ENCODE measurements at places on chromosomes 2 and 18.
A peak's percentile ranks its signal among the peaks of the same experiment; 100 is the strongest.

DNA sequence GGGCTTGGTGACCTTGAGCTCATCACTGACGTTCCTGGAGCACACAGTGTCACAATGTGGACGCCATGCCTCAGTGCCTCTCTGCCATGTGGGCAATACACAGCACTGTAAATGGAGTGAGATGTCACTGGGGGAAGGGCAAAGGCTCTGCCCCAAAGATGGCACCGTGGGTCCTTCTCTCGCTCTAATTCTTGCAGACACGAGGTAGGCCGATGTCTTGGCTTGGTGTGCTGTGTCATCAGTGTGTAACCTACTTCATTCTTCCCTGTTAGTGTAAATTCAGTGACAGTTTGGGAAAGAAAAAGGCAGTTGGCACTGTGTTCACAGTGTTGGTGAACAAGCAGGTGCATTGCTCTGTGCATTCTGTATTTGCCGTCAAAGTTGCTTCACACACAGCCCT is 309.3 kb upstream of the MYT1L start:
- H3K4me1 ChIP-seq: no peaks in the 10 kb centered on the region
- no peaks in the 10 kb centered on the region for H3K27me3 ChIP-seq
- DNase-seq: no peak
- H3K4me3 ChIP-seq: no peak overlapping the region
- H3K36me3 ChIP-seq: no peaks in the 10 kb centered on the region

GRCh38 chr18:1917569-1917968 is 653.7 kb downstream of the METTL4 start:
- no peaks in the 10 kb centered on the region for H3K27me3 ChIP-seq
- no peak overlapping the region for H3K4me3 ChIP-seq
- DNase-seq: no peak
- no peak overlapping the region for H3K27ac ChIP-seq
- no peaks in the 10 kb centered on the region for H3K4me1 ChIP-seq

DNA sequence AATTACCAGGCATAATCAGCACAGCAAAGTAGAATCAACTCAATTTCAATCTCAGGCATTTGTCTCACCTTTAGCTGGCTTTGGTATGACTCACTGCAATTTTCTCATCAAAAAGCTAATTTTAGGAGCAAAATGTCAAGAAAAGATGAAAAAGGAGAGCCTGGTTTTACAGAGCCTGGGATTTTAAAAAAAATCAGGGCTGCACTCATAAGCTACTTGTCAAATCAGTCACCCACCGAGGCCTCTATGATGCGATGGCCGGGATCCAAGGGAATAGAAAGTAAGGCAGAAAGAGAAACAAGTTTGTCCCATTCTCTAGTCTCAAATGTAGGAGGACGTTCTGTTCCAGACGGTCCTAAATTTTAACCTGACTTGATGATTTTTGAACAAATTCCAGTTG is 170.9 kb downstream of the SOCS6 start:
- H3K27ac ChIP-seq: no peak overlapping the region
- DNase-seq: no peak
- peaks cover 19% of the 10 kb centered on the region for H3K27me3 ChIP-seq
- H3K36me3 ChIP-seq: no peaks in the 10 kb centered on the region
- peaks cover 4% of the 10 kb centered on the region for H3K4me1 ChIP-seq

- peaks cover 2% of the 10 kb centered on the region for H3K27me3 ChIP-seq
- no peak overlapping the region for H3K4me3 ChIP-seq
- DNase-seq: no peak
- H3K36me3 ChIP-seq: peaks cover under 1% of the 10 kb centered on the region
- H3K27ac ChIP-seq: no peak overlapping the region
- peaks cover 30% of the 10 kb centered on the region for H3K4me1 ChIP-seq
Measured at GRCh38 chr2:218391202-218391601, 8.5 kb upstream of the CTDSP1 start.

DNA sequence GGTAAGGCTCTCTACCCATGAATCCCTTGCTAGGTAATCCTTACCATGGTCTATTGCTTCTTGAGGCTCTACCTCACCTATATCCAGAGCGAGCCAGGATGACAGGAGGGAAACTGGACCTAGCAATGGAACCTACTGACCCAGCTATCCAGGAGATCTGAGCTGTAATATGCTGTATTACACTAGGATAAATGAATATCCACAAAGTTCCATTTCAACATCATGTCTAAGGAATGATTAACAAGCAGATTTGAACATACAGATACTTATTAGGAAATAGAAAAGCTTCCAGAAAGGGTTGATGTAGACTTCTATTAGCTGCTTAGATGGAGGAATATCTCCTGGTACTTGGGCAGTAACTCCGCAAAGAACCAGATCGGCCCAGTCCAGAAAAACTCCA is 110.1 kb downstream of the BAZ2B start:
- H3K4me3 ChIP-seq: no peak overlapping the region
- H3K36me3 ChIP-seq: peaks cover 4% of the 10 kb centered on the region
- no peak overlapping the region for H3K27ac ChIP-seq

DNA sequence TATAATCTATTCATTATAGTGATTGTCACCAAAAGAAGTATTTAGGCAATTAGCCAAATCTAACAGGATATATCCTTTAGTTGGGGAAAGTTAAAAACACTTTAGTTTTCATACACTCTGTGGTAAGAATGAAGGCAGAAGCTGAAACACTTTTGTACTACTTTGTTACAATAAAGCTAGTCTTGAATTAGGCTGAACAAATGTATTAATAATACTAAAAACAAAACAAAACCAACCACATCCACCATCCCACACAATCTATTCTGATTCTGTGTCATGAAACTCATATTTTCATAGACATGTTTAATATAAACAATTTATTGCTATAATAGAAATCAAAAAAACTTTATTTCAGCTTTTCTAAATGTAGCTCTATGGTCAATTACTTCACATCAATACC is 508.8 kb downstream of the ZEB2 start:
- peaks cover 8% of the 10 kb centered on the region for H3K4me1 ChIP-seq
- no peak for DNase-seq
- H3K4me3 ChIP-seq: no peak overlapping the region
- H3K36me3 ChIP-seq: peaks cover 15% of the 10 kb centered on the region
- no peaks in the 10 kb centered on the region for H3K27me3 ChIP-seq
- H3K27ac ChIP-seq: no peak overlapping the region

DNA sequence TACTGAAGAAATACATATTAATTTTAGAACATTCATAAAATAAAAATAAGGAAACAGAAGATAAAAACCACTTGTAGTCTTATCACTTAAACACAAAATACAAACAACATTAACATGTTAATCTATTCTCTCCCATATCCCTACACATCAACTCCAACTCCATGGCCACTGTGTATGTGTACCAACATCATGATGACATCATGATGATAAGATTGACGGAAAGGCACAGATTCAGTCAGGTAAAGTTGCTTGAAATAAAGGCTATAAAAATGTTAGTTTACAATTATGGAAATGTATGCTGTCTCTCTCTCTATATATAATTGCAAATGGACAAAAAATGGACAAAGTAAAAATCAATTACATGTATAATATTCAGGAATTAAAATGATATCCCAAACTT is 388.5 kb upstream of the UBE2E3 start:
- DNase-seq: no peak
- no peaks in the 10 kb centered on the region for H3K36me3 ChIP-seq
- H3K27ac ChIP-seq: no peak overlapping the region
- H3K4me3 ChIP-seq: no peak overlapping the region

GRCh38 chr2:179701524-179702110 is 159.8 kb downstream of the ZNF385B start:
- no peak overlapping the region for H3K27ac ChIP-seq
- no peak for DNase-seq
- no peaks in the 10 kb centered on the region for H3K36me3 ChIP-seq
- no peaks in the 10 kb centered on the region for H3K4me1 ChIP-seq
- no peak overlapping the region for H3K4me3 ChIP-seq
- H3K27me3 ChIP-seq: no peaks in the 10 kb centered on the region

- no peaks in the 10 kb centered on the region for H3K36me3 ChIP-seq
- DNase-seq: no peak
- no peak overlapping the region for H3K4me3 ChIP-seq
- H3K27ac ChIP-seq: no peak overlapping the region
Measured at GRCh38 chr2:40957508-40957907, 505.6 kb upstream of the SLC8A1 start.

- H3K27ac ChIP-seq: no peak overlapping the region
- no peaks in the 10 kb centered on the region for H3K27me3 ChIP-seq
- no peaks in the 10 kb centered on the region for H3K4me1 ChIP-seq
- DNase-seq: no peak
- peaks cover 76% of the 10 kb centered on the region for H3K36me3 ChIP-seq
Measured at GRCh38 chr2:135162377-135162776, 110.3 kb downstream of the RAB3GAP1 start.

- H3K4me1 ChIP-seq: no peaks in the 10 kb centered on the region
- H3K4me3 ChIP-seq: no peak overlapping the region
- H3K36me3 ChIP-seq: no peaks in the 10 kb centered on the region
- DNase-seq: no peak
Measured at GRCh38 chr2:132478461-132479105, 62.0 kb downstream of the GPR39 start.

GRCh38 chr2:238515377-238515776 is 88.7 kb downstream of the ASB1 start:
- DNase-seq: no peak
- no peaks in the 10 kb centered on the region for H3K36me3 ChIP-seq
- H3K4me1 ChIP-seq: no peaks in the 10 kb centered on the region
- H3K4me3 ChIP-seq: no peak overlapping the region

- H3K4me1 ChIP-seq: no peaks in the 10 kb centered on the region
- H3K27ac ChIP-seq: no peak overlapping the region
- no peaks in the 10 kb centered on the region for H3K36me3 ChIP-seq
- DNase-seq: no peak
Measured at GRCh38 chr18:4264347-4264791, 190.7 kb downstream of the DLGAP1 start.

- H3K36me3 ChIP-seq: no peaks in the 10 kb centered on the region
- H3K27me3 ChIP-seq: no peaks in the 10 kb centered on the region
Measured at GRCh38 chr2:64260817-64261216, 116.6 kb upstream of the PELI1 start.

- no peaks in the 10 kb centered on the region for H3K27me3 ChIP-seq
- H3K4me1 ChIP-seq: peaks cover 46% of the 10 kb centered on the region
- peaks cover 59% of the 10 kb centered on the region for H3K36me3 ChIP-seq
- H3K4me3 ChIP-seq: peak overlapping the region; percentile 29
- H3K27ac ChIP-seq: peak overlapping the region; percentile 82
Measured at GRCh38 chr18:58716060-58716756, 44.9 kb downstream of the MALT1 start.

GRCh38 chr2:48415836-48416515 is 114.0 kb upstream of the STON1 start:
- no peak overlapping the region for H3K4me3 ChIP-seq
- peaks cover 6% of the 10 kb centered on the region for H3K27me3 ChIP-seq
- no peak overlapping the region for H3K27ac ChIP-seq

GRCh38 chr18:64402636-64403035 is 253.7 kb upstream of the LINC00305 start:
- no peak overlapping the region for H3K27ac ChIP-seq
- no peak overlapping the region for H3K4me3 ChIP-seq
- no peaks in the 10 kb centered on the region for H3K27me3 ChIP-seq
- no peak for DNase-seq

GRCh38 chr18:61797696-61798590 is 94.9 kb downstream of the RNF152 start:
- H3K36me3 ChIP-seq: no peaks in the 10 kb centered on the region
- no peak for DNase-seq
- no peaks in the 10 kb centered on the region for H3K4me1 ChIP-seq
- H3K27ac ChIP-seq: no peak overlapping the region
- H3K27me3 ChIP-seq: no peaks in the 10 kb centered on the region

DNA sequence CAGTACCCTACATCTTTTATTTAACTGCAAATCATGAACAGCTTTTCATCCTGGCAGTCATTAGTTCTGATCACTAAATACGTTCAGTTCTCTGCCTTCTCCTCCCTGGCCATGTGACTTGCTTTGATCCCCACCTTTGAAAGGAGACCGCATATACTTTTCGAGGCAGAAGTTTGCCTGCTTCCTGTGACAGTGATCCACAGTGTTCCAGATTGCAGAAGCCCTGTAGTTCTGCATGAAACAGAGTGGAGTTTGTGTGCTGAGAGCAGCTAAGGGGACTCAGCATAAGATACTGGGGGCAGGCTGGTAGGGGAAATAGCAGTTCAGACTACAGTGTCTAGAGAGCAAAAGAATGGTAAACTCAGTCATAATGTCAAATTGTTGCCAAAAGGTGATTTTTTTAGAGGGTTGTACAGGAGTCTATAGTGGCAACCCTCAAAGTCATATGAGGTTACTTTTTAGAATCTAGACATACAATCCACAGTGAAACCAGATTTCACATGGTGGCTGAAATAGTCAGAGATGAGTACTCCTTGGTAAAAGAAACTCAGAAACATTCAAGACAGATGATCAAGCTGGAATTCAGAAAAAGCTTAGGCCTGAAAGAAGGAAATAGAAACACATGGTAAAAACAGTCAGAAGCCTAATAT is 1800.4 kb upstream of the CELF4 start:
- no peak overlapping the region for H3K27ac ChIP-seq
- no peaks in the 10 kb centered on the region for H3K36me3 ChIP-seq
- H3K4me1 ChIP-seq: no peaks in the 10 kb centered on the region
- no peak for DNase-seq
- no peak overlapping the region for H3K4me3 ChIP-seq

DNA sequence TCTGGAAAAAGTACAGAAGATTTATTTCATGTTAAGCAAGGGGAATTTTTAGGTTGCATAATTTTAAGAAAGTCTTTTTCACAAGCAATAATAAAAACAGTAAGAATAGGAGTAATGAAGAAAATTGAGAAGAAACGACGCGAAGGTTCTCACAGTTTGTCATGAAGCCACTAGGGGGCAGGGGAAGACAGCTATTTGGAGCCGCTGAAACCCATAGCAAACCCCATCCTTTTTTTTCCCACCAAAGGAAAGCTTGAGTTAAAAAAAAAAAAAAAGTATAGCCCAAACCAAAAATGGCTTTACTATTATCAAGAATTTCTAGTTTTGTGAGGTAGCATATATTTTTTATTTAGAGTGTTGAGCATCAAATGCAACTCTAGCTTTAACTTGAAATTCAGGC is 300.9 kb downstream of the PHLPP1 start:
- no peak for DNase-seq
- H3K27me3 ChIP-seq: peaks cover 13% of the 10 kb centered on the region

DNA sequence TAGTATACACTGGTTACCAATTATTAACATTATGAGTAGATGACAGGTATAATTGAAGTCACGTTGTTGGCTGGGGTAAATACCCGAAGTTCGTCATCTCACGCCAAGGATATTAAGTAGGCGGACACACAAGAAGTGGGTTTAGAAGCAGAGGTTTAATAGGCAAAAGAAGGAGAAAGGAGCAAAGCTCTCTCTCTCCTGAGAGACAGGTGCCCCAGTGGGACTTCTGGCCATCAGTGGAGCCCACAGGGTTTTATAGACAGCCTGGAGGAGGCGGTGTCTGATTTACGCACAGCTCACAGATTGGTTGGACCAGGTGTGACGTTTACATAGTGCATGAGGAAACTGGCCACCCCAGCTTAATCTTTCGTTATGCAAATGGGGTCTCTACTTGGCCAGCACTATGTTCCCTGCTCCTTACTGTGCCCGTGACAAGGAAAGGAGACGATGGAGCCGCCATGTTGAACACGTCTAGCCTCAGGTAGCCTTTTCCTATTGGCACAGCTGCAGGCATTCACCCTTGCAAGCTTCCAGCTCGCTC is 128.8 kb upstream of the KYNU start:
- no peak for DNase-seq
- H3K4me3 ChIP-seq: no peak overlapping the region
- no peaks in the 10 kb centered on the region for H3K36me3 ChIP-seq
- no peaks in the 10 kb centered on the region for H3K4me1 ChIP-seq
- H3K27ac ChIP-seq: no peak overlapping the region

GRCh38 chr2:43269706-43270105 is 43.3 kb upstream of the ZFP36L2 start:
- H3K27ac ChIP-seq: no peak overlapping the region
- no peak for DNase-seq
- H3K36me3 ChIP-seq: peaks cover 78% of the 10 kb centered on the region
- H3K4me1 ChIP-seq: no peaks in the 10 kb centered on the region

All from activated B cell treated with CpG ODN at 0.5 μM for 24 hours (primary cell).